ENCODE measurements at places on chromosomes 11 and 22.

DNA sequence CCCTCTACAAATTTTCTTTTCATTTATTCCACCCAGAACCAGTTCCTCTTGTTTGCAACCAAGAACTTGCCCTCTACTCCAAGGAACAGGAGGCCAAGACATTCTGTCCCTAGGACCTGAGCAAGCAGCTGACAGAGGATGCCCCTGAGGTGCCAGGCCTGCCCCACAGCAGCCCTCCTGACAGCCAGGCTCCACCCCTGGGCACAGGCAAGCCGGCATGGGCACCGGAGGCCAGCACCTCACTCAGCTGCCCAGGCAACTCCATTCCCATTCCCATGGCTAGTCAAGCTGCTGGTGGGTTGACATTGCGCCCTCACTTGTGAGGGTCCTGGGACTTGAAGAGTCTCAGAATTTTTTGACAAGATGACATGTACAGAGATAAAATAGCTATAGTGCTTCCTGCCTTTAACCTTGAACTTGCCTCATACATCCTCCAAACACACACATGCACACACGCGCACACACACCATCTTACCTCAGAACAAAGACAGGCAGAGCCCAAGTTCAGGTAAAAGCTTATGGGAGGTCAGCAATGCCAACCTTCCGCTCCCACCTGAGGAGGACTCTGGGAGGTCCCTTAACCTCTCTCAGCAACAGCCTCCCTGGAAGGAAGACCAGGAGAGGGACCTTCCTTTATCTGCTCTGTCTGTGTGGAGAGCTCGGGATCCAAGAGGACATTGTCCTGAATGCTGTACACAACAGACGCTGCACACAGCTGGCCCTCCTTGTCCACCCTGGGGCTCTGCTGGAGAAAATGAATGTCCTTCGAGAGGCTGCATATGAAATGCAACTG is 620.9 kb upstream of the CADM1 start:
- ATAC-seq: no peak

DNA sequence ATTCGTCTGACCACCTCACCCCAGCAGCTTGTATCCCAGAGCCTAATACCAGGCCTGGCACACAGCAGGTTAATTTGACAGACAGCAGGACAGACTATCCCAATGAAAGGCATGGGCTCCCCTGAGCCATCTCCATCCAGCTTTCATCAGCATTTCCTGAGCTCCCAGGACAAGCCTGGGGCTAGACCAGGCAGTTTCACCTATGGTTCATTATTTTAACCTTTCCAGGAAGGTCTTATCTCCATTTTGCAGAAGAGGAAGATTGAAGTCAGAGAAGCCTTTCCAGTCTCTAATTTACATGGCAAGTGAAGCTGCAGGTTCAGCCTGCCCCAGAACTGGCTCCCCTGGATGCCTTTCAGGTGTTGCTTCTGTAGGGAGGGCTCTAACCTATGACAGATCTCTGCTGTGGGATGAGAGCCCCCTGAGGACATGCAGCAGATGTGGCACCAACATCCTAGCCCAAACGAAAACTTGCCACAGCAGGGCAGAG is 17.0 kb downstream of the ARRB1 start:
- ATAC-seq: peak; percentile 49

- ATAC-seq: peak; percentile 27
Observed at GRCh38 chr11:46367244-46367915, 14.1 kb upstream of the MDK start.

GRCh38 chr11:124738713-124739478 is 846 bp upstream of the NRGN start:
- ATAC-seq: no peak

- ATAC-seq: no peak
Observed at GRCh38 chr11:75982309-75982708, 167.3 kb downstream of the UVRAG start.

- no peak for ATAC-seq
Observed at GRCh38 chr22:35912658-35913057, 116.0 kb downstream of the RBFOX2 start.

DNA sequence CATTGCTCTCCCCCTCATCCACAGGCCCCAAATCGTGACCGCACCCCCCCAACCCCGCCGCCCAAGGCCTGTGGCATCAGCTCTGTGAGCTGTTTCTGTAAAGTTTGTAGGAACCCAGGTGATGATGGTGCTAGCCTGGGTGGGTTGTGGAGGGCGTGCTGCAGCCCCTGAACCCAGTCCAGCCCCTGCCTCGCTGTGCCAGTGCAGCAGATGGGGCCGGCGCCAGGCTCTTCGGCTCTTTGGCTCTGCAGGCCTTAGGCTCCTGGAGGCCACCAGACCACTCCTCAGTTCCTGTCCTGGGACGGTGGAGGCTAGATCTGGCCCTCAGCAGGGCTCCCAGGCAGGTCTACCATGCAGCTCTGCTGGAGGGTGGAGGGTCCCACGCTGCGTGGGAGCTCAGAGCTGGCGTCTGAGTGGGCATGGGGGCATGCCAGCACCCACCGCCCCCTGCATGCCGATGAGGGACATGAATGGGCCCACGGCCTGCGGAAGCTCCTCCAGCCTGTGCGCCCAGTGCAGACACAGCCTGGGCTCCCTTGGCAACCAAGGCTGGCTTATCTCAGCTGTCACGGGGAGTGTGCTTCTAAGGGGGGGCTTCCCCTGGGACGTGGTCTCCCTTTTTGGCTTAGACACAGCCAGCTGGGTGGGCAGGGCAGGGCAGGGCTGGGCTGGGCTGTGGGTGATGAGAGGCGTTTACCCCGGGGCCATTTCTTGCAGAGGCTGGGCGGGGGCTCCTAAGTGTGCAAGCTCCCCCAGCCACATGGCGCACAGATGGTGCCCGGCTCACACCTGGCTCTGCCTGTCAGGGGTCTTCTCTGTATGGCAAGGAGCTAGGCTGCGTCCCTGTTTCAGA is 1187.6 kb downstream of the BRD1 start:
- no peak for ATAC-seq

GRCh38 chr11:43164831-43165230 is 147.0 kb upstream of the API5 start:
- no peak for ATAC-seq

GRCh38 chr22:37803639-37804351 is 3.9 kb upstream of the GCAT start:
- no peak for ATAC-seq

- no peak for ATAC-seq
Observed at GRCh38 chr11:84914511-84914910, 712.6 kb downstream of the DLG2 start.

DNA sequence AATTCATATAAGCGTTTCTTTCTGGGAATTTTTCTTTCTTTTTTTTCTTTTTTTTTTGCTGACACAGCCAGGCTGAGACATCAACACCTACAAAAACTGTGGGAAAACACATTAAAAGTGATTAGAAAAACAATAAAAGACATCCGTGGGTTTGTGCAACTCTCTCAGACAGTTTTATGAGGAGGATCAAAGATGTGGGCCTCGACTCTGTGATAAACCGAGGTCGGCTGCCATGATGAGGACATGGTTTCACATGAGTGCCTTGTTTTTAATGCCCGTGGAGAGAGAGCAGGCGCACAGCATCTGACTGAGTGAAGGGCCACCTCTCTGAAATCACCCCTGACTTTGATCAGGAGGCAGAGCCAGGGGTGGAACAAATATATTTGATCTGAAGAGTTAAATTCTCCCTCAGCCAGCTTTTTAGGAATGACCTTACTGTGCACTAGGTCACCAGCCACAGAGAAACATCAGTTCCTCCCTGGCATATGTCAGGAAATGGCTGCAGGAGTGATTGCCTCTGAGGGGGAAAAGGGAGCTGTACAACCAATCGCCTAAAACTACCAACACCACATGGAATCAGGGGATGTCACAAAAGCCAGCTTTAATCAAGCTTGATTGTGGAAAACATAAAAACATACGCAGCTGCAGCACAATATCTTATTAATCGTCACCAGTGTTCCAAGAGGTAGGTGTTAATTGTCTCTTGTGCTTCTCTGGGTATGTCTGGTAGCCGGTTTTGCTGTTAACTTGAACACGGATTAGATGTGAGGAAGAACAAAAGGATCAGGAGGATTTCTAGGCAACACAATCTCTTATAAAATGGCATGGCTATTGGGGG is 164.7 kb downstream of the MAML2 start:
- no peak for ATAC-seq

DNA sequence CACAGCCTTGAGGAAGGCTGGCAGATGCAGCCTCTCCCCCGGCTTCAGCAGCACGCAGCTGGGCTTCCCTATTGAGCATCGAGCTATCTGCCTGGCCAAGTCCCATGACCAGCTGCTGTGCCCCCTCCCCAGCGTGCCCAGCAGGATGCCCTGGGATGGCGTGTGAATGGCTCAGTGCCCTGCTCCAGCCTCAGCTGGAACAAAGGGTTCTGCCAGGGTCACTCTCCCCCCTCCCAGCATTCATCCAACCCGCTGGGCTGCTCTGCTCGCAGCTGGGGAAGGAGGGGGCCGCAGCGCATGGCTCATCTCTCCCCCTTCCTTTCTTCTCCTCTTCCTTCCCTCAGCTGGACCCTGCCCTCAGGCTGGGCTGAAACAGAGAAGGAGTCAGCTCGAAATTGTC is 14.5 kb downstream of the LRP4 start:
- no peak for ATAC-seq

- no peak for ATAC-seq
Observed at GRCh38 chr11:134350381-134350780, 18.6 kb downstream of the GLB1L2 start.

GRCh38 chr11:112226062-112226830 is at the start of gene PTS:
Gene PTS (plus strand): TSS chr11:112226428. CDS start chr11:112226444, 16 bp downstream.
- ATAC-seq: peak; percentile 96

GRCh38 chr11:3022300-3022967 is 30.3 kb upstream of the NAP1L4 start:
- ATAC-seq: peak; percentile 29

GRCh38 chr11:22763166-22763565 is 66.4 kb downstream of the SVIP start:
- no peak for ATAC-seq

- ATAC-seq: no peak
Observed at GRCh38 chr11:76415073-76415472, 29.7 kb upstream of the EMSY start.

DNA sequence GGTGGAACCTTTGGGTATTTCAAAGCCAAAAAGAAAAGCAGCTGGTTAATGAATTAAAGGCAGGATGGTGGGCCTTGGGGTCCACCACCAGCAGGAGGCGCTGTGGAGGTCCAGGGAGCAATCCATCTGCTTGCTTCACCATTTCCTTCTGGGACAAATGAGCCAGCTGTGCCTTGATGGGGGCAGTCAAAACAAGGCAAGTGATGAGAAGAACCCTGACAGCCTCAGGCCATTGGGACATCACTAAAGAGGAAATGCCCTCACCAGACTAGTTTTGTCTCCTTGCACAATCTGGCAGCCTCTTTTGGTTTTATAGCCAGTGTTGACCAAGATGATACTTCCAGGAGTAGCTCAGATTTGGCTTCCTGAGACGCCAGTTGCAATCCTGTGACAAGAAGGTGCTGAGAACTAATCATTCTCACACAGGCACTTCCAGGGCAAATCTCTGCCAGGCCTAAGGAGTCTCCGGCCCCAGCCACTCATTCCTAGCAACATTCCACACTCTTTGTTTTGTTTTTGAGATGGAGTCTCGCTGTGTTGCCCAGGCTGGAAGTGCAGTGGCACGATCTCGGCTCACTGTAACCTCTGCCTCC is 38.2 kb upstream of the WEE1 start:
- ATAC-seq: peak; percentile 82

GRCh38 chr11:125426818-125427528 is 69.1 kb downstream of the FEZ1 start:
- ATAC-seq: no peak

DNA sequence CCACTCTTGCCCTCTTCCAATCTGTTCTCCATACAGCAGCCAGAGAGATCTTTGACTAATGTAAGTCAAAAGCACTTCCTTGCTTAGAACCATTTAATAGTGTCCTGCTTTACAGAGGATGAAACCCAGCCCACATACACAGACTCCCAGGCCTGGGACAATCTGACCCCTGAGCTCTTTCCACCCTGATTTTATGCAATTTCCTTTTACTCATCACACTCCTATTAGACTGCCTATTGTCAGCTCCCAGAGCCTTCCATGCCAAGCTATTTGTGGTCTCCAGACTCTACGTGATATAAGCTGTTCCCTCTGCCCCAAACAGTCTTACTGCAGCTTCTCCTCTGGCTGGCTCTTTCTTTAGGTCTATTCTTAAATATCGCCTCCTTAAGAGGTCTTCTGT is 28.1 kb downstream of the ME3 start:
- ATAC-seq: no peak

GRCh38 chr11:75827562-75827961 is 12.6 kb downstream of the UVRAG start:
- ATAC-seq: no peak

DNA sequence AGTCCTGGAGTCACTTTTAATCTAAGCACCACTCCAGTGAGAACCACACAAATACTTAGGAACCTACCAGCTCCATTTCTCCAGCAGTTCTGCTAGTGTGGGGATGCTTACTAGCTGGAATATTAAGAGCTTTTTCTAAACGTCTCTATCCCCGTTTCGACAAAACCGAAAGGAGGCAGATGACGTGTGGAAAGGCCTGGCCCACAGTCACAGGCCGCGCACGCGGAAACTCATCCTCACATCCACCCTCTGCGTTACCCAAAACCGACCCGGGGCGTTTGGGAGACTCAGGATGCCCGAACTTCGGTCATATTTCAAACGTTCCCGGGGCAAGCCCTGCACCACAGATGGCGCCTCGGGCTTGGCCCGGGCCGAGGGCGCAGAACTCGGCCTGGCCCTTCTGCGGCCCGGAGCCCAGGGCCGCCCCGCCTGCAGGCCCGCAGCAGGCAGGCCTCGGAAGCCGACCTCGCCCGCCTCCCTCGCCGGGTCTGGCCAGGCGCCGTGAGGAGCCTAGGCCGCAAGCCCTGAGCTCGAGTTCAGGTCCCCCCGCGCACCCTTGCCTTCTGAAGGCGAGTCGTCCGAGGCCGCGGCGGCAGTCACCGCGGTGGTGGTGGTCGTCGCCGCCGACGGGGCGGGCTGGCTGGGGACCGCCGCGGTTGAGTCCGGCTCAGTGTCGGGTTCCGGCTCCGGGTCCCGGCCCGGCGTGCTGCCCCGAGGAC is 473 bp downstream of the FNBP4 start:
- ATAC-seq: peak; percentile 67

GRCh38 chr22:48629631-48630432 is 1197.8 kb downstream of the BRD1 start:
- no peak for ATAC-seq

DNA sequence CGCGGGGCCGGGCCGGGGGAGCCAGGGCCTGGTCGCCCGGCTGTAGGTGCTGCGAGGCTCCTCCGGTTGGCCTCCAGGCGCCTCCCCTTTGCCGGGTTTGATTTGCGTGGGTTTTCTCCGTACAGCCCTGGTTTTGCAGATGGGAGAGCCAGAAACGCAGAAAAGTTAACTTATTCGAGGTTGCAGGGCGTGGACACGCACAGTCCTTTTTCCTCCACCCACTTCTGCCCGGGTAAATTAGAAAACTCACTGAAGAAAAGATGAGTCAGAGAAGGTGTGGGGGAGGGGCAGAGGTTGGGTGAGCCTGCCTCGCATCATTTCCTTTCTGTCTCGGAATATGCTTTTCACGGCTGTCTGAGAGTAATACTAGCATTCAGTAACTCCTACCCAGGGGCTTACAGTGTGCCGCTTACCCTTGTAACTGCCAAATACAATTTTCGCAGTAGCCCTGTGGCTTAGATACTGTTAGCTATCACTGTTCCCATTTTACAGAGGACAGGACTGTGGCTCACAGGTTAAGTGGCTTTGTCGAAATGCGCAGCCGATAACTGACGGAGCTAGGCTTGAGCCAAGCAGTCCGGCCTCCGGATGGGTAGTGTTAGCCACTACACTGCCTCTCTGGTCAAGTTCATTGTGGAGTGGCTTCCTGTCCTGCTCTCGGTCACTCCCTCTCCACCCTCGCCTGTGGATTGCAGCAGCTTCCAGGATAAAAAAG is 812 bp downstream of the FADD start:
- peak; percentile 80 for ATAC-seq

GRCh38 chr11:105821781-105822180 is 200.3 kb downstream of the MSANTD4 start:
- ATAC-seq: no peak

- no peak for ATAC-seq
Observed at GRCh38 chr11:65260756-65261590, 789 bp upstream of the POLA2 start.
